ENCODE measurements at places on chromosomes 4 and X. TPM values are rescaled to one million over a fixed set of nuclear protein-coding genes. Genes with fewer than 3 reads are reported as not detected.

DNA sequence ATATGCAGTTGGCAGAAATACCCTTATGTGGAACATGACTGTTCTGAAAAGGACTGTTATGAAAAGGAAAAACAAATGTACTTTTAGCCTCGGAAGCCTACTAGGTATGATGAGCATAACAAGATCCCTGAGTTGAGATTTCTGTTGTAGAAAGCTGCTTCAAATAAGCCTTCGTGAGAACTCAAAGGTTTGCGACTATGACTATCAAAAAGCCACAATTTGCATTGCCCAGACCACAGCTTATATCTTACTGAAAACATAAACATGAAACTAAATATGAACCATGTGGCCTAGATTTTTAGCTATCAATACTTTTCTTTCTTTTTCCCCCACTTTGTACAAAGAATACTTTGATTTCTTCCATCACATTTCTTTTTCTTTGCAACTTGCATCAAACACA lies 398.2 kb upstream of the LCORL start:
- H3K4me3 ChIP-seq: no peak overlapping the region
- no peak overlapping the region for H3K27ac ChIP-seq
- H3K27me3 ChIP-seq: no peaks in the 10 kb centered on the region
- no peaks in the 10 kb centered on the region for H3K36me3 ChIP-seq
- H3K4me1 ChIP-seq: no peaks in the 10 kb centered on the region

- H3K27me3 ChIP-seq: no peaks in the 10 kb centered on the region
- no peak for DNase-seq
- no peak overlapping the region for H3K27ac ChIP-seq
These were observed 107.8 kb upstream of the PDHA2 start for GRCh38 chr4:95732061-95732460.

GRCh38 chr4:16176621-16177020 lies 49.6 kb downstream of the TAPT1 start:
- peaks cover 95% of the 10 kb centered on the region for H3K36me3 ChIP-seq
- DNase-seq: no peak
- no peak overlapping the region for H3K27ac ChIP-seq
- no peak overlapping the region for H3K4me3 ChIP-seq
- H3K4me1 ChIP-seq: no peaks in the 10 kb centered on the region
- no peaks in the 10 kb centered on the region for H3K27me3 ChIP-seq

GRCh38 chr4:7655511-7656243 lies 220.9 kb upstream of the PSAPL1 start:
- no peaks in the 10 kb centered on the region for H3K36me3 ChIP-seq
- H3K27ac ChIP-seq: no peak overlapping the region

DNA sequence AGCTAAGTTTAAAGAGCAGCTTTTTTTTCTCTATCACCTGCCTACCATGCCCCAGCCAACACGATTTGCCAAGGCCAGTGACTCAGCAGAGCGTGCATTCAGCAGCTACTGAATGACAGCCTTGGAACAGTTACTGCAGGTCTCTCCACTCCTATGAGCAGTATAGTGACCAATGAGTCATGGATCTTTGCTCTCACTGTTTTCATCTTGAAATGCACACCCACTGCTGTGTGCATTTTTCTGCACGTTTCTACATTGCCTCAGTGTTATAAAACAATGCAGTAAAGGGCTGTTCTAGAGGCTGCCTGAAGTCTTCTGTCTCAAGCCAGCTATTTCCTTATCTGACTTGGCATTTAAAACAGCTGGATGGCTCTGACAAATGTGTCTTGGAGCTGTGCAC lies 66.0 kb upstream of the C4orf54 start:
- no peak overlapping the region for H3K27ac ChIP-seq
- H3K27me3 ChIP-seq: no peaks in the 10 kb centered on the region
- DNase-seq: no peak
- no peaks in the 10 kb centered on the region for H3K4me1 ChIP-seq
- H3K4me3 ChIP-seq: no peak overlapping the region

DNA sequence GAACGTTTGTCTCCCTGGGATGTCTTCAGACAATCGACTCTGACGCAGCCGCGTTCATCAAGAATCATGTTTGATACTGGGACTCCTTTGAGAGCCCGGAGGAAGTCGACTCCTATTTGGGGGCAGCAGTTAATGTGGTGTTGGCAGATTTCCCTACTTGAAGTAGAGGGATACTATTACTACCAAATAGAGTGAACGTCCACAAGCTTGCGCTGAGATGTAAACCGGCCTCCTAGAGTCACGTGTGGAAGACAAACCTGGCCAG lies 18.7 kb downstream of the PIGG start:
- no peak overlapping the region for H3K27ac ChIP-seq
- no peak overlapping the region for H3K4me3 ChIP-seq
- peaks cover 84% of the 10 kb centered on the region for H3K36me3 ChIP-seq
- no peaks in the 10 kb centered on the region for H3K27me3 ChIP-seq
- DNase-seq: no peak

GRCh38 chr4:162347842-162348213 lies 184.0 kb upstream of the FSTL5 start:
- H3K4me3 ChIP-seq: no peak overlapping the region
- DNase-seq: no peak
- H3K27me3 ChIP-seq: no peaks in the 10 kb centered on the region
- no peak overlapping the region for H3K27ac ChIP-seq
- no peaks in the 10 kb centered on the region for H3K36me3 ChIP-seq
- no peaks in the 10 kb centered on the region for H3K4me1 ChIP-seq

RAB9B gene
- polyA plus RNA-seq: 0.01 TPM

DUSP21 gene
- polyA plus RNA-seq: not detected

Data from CD14-positive monocyte (primary cell).